ENCODE measurements at places on chromosomes 11 and 22.

- peak; percentile 37 for DNase-seq
These were observed 382.6 kb downstream of the DYNC2H1 start for GRCh38 chr11:103491777-103492176.

GRCh38 chr11:112526699-112527416 is 266.2 kb upstream of the PLET1 start:
- DNase-seq, result no peak

GRCh38 chr11:64122411-64123410 is 43.2 kb downstream of the MACROD1 start:
- DNase-seq, result no peak

DNA sequence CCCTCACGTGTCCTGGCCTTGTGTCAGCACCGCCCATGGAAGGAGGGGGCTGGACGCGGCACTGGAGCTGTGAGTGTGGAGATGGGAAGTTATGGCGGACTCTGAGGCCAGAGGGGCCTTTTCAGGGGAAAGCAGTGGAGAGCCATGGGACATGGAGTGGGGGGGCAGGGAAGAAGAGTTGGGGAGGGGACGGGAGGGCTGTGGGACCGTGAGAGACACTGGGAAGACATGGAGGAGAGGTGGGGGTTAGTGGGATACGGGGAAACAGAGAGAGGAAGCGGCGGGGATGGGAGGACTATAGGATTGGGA is 58.2 kb downstream of the FBXO7 start:
- DNase-seq, result no peak

- DNase-seq, result no peak
These were observed 530.7 kb upstream of the CHORDC1 start for GRCh38 chr11:90753546-90753945.

DNA sequence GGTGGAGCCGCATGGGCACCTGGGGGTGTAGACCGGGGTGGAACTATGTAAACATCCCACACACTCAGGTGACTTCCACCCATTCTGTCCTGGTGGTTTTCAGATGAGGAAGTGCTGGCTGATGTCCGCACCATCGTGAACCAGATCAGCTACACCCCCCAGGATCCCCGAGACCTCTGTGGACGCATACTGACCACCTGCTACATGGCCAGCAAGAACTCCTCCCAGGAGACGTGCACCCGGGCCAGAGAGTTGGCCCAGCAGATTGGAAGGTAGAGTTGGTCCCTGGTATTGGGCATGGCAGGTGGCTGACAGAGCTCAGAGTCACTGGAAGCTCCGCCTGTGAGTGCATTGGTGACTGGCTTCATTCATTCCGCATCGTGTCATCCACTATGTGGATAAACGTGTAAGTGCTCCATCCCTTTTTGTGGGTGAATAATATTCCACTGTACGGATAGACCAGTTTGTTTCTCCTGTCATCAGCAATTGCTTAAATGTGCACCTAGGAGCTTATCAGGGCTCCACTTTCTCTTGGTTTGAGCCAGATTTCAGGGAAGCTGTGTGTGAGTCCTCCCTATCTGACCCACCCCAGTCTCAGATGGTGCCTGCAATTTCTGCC is 29.9 kb downstream of the NADSYN1 start:
- no peak for DNase-seq

DNA sequence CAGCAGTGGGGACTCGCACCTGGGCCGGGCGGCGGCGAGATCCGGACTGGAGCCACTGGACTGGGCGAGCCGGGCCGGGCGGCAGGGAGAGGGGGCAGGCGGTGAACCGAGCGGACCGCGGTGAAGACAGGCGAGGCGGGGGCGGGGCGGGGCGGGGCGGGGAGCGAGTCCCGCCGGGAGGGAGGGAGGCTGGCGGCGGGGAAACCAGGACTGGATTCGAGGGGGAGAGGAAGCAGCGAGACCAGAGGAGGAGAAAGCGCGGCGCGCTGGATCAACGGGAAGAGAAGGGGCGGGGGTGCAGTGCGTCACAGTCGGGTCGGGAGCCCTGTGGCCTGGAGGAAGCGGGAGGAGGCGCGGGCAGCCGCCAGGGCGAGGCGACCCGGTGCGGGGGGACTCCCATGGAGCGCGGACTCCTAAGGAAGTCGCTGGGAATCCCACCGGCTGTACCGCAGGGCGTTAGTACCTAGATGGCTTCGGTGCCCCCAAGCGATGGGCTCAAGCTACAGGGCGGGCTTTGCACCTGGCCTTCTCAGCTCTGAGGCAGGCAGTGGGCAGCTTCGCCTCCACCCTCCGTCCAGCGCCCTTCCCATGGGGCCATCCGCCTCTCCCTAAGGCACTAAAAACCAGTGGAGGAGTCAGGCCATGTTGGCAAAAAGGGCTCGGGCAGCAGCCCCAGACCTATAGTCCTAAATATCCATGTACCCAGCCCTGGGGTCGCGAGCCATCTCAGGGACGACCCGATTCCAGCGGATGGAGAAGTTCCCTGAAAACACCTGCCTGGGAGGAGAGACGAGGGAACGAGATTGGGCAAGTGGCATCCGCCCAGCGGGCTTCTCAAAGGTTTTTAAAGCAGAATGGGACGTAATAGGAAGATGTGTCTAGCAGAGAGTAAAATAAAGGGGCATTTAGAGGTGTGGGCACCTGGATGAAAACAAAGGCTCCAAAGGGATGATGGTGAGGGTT is at the start of gene TMEM121B:
Gene TMEM121B, minus strand, starts transcription at position 128 of the 963 bp plus-strand sequence. CDS start 233 bp downstream, outside the sequence.
- peak; percentile 83 for DNase-seq

GRCh38 chr11:58930926-58931325 is 8.4 kb upstream of the GLYATL1 start:
- DNase-seq, result no peak

DNA sequence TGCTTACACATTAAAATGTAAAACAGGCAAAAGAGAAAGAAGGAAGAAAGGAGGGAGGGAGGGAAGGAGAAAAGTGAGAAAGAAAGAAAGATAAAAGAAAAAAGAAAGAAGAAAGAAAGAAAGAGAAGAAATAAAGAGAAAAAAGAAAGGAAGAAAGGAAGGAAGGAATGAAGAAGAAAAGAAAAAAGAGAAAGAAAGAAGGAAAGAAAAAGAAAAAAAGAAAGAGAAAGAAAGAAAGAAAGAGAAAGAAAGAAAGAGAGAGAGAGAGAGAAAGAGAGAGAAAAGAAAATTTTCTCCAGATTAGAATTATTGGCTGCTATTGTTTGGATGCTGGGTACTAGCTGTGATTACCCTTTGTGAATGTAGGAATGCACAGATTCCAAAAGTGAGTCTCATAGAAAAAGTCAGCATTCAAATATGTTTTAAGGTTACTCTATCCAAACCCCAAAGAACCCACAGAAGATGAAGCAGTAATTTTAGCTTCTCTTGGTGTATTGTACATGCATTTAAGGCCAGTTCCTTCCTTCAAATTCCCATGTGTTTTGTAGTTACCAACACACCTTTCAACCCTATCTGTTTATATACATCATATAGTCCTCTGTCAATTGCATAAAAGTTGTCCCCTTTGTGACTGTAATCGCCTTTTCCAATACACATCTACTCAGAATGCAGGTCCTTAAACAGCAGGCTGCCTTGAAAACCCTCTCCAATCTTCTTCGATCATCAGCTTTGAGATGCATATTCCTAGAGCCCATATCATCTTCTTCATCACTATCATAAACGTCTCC is 789 bp upstream of the FAM111A start:
- DNase-seq, result no peak

- no peak for DNase-seq
These were observed 264.4 kb downstream of the CTTN start for GRCh38 chr11:70662691-70663098.

DNA sequence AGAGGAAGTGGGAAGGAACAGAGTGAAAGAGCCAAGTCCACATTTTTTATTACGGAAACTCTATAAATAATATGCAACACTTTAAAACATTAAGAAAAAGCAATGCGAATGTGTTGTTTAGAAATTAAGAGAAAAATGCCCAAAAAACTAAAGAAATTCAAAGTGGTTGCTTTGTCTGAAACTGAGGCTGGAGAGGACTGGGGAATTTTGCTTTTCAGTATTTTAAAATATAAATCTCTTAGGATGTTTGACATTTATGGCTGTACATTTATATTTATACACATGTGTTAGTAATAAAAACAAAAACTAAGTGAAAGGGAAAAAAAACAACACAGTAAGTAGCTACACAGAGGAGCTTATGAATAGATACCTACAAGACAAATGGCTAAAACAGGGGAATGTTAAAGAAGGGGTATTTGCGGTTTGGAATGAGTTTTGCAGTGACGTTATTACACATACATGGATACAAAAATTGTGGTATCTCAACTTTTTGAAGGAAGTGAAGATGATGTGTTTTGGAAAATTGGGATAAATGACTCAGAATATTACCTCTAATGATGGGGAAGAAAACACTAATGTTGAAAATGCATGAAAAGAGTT is 97.0 kb upstream of the DRD2 start:
- no peak for DNase-seq

DNA sequence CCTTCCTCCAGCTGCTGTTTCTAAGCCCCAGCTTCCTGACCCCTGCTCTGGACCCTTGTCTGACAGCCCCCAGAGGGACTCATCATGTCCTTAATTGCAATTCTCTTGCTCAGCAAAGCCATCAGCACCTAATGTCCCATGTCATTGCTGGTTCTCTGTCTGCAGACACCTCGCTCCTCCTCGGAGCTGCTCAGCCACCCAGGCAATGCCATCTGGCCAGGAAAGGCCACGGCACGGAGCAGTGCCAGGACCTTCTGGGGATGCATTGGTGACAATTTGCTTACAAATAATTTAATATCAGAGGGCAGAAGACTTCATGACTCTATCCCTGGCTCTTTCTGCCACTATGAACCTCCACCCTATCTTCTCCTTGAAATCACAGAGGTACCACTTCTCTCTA is 107.0 kb upstream of the THY1 start:
- no peak for DNase-seq

DNA sequence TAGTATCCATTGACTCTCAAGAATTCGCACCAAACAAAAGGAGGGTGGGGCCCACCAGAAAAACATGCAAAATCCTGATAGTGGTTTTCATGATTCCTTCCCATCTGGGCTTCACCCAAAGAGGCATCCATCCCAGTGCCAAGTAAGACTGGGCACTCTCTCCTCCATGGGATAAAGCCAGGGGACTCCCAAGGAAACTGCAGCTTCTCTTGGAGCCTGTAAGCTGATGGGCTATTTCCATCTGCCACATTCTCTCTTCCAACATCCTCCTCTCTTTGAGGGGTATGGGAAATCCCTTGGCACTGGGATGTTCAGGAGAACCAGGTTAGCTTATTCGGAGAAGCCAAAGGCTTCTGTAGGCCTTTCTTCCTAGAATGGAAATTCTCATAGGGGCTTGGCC is 10.8 kb downstream of the OPCML start:
- DNase-seq, result no peak

DNA sequence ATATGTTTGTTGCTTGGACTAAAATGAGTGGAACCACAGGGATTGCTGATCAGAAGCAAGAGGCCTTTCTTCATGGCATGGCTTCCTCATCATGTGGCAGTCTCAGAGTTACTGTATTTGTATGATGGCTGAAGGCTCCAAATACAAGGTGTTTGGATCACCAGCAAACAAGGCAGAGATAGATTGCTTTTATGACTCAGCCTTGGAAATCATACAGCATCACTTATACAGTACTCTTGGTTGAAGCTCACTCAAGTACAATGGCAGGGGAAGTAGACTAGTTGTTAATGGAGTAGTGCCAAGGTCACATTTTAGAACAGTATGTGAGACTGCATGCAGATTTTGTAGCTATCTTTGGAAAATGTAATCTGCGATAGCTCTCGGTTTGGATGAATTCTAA is 16.6 kb downstream of the CAPRIN1 start:
- DNase-seq, result no peak

DNA sequence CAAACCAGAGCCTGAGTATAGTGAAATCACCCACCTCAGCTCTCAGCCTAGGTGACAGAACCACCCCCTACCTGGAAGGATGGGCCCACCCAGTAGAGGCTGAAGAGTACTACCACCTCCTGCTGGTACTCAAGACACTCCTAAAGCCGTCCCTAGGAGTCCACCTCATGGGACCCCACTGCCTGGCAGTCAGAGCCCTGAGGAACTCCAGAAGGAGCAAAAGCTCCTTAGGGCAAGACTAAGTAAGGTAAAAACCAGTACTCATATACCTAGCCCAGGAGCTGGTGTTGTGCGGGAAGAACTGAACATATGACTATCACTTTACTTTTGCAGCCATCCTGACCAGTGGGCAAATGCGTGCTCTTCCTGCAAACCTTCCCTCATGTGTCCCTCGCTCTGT is 36.3 kb downstream of the HIRA start:
- no peak for DNase-seq

- no peak for DNase-seq
These were observed 1.3 kb downstream of the C11orf42 start for GRCh38 chr11:6206456-6207180.

- DNase-seq, result no peak
These were observed 45.2 kb downstream of the NEU3 start for GRCh38 chr11:75033916-75034315.

GRCh38 chr11:68948496-68948895 is 32.3 kb downstream of the MRGPRD start:
- no peak for DNase-seq

DNA sequence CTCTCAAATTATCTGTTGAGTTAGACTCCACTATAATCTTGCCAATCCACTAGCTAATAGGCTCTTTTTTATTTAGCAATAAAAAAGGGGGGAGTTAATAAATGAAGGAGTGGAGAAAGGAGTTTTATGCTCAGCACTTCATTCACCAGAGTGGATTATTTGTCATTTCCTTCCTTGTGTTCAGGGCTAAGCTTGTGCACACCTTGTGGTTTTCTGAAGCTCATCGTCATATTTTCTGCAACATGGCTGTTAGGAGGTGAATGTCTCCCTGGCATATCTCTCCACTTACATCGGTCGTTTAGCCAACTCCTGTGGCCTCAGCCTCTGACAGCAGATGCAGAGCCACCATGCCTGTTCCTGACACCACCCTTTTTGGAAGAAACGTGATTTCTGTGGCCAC is 83.9 kb upstream of the MTNR1B start:
- DNase-seq, result no peak

DNA sequence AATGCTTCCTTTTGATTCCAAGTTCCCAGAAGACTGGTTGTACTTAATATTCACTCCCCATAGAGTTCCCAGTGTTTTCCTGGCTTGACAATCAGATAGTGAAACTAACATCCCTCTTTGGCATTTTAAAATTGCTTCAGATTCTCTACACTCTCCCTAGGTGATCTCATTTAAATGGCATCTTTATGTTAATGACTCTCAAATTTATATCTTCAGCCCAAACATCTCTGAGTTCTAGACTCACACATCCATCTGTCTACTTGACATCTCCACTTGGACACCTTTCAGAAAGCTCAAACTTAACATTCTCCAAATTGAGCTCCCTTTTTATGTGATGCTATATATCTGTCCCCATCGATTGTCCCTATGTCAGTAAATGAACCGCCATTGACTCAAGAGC is 232.0 kb downstream of the NTM start:
- no peak for DNase-seq

- DNase-seq, result no peak
These were observed 1176.4 kb upstream of the RAG2 start for GRCh38 chr11:37774441-37774840.

Measured in iPS DF 6.9 (cell line).